ENCODE measurements at places on chromosomes 3 and 15.

DNA sequence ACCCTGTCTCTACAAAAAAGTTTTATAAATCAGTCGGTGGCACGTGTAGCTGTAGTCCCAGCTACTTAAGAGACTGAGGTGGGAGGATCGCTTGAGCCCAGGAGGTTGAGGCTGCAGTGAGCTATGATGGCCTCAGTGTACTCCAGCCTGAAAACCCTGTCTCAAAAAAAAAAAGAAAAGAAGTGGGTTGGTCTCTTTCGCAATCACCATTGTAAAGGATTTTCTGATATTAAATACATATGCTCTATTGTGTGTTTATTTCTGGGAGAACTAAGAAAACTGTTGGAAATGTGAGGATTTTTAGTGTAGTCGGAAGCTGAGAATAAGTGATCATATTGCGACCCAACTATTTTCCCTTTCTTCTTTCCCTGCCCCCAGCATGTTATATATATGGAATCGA lies 7.5 kb downstream of the ZNF710 start:
- no peak for DNase-seq

DNA sequence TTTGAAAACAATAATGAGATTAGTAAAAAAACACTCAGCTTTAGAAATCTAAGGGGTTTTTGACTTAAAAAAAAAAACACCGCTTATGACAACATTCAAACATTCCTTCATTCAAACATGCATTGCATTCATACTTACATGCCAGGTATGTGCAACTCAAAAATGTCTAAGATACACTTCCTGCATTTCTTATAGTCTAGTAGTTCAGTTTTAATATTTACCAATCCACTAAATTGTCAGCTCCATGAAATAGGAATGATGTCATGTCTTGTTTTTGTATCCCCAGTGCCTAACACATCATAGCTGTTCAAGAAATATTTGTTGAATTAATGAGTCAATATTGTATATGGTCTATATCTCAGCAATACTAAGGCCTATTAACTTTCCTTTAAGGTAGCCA lies 51.7 kb downstream of the EIF4E3 start:
- no peak for DNase-seq

GRCh38 chr3:102078854-102079808 lies 229.8 kb downstream of the NFKBIZ start:
- DNase-seq = no peak

GRCh38 chr3:147122350-147122749 lies 284.0 kb downstream of the ZIC4 start:
- no peak for DNase-seq

DNA sequence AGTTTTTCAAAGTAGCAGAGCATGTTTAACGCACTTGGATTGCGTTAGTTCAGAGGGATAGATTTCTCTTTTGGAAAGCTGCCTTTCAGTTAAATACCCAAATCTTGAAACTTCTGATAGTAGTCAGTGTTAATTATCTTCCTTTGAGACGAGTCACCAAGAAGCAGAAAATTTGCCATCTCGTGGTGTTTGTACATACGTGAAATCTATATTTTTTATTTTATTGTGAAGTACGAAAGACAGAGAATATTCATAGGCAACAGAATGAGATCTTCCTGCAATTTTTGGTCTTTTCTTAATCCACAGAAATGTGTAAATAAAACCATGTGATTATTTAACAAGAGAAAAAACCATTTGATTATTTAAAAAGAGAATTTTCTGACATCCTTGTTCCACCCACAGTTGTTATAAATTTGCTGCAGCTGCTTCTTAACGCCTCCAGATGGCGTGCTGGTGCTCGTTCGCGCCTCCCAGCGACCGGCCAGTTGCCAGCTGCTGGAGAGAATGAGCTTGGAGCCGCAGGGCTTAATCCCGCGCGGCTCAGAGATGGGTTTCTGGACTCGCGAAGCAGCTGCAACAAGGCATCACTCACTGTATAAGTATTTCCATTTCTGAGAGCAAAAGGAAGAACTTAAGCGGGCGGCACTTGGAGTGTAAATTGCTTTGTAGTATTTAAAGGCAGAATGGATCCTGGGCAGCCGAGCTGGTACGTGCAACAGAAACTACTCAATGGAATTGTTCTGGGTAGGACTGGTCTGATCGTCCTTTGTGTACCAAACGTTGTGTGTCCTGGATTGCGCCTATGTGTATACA lies 10.5 kb upstream of the SLITRK3 start:
- DNase-seq = no peak

Data from stimulated activated CD4-positive, alpha-beta T cell treated with anti-CD3 and anti-CD28 coated beads, Interleukin-1b, Interleukin-23, amount 100 ng/mL, for 4 hours (primary cell).